ENCODE measurements at places on chromosomes 7 and 10.

- DNase-seq: no peak
Measured at GRCh38 chr10:117980216-117980615, 66.5 kb downstream of the RAB11FIP2 start.

- DNase-seq: no peak
Measured at GRCh38 chr7:127874951-127875608, 156.2 kb downstream of the LRRC4 start.

DNA sequence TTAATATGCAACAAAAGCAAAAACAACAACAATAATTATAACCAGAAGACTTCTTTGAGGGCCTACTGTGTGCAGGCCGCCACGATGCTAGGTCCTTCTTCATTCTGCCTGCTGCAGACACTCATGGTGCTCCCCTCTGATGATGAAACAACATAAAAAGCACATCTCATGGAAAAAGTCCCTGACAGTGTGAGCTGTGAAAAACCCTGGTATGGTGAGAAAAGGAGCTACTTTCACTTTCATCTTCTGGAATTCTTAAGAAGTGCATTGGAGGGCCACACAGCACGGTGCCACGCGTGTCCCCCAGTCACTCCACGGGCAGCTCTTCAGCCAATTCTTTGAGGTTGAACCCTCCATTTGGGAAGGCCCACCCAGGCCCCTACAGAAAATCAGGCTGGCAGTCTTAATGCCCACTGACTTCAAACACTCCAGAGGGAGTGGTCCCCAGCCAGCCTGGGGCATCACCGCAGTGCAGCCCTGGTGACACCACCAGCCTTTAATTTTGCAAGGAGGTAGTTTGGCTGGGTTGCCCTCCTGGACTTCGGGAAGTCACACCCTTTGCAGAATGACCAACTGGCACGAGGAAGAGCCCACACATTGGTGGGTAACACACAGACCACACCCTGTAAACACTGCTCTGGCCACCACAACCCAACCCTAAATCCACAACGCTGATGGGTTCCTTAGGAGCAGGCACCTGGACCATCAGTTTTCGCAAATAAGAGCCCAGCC, 7.7 kb downstream of the KCNMA1 start:
- DNase-seq: no peak

- no peak for DNase-seq
Measured at GRCh38 chr10:106661767-106662140, 502.8 kb downstream of the SORCS1 start.

- DNase-seq: no peak
Measured at GRCh38 chr7:14055813-14056212, 66.3 kb upstream of the ETV1 start.

GRCh38 chr7:88452646-88453045, 146.0 kb upstream of the STEAP4 start:
- DNase-seq: peak; percentile 6

DNA sequence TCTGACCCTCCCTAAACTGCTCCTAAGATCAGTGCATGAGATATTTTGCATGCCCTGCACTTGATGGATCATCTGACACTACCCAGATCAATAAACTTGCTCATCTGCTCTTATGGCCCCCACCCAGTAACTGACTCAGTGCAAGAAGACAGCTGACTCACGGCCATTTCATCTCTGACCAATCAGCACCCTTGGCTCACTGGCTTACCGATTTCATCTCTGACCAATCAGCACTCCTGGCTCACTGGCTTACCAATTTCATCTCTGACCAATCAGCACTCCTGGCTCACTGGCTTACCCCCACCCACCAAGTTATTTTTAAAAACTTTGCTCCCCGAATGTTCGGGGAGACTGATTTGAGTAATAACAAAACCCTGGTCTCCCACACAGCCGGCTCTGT, 37.2 kb upstream of the OPTN start:
- DNase-seq: no peak

DNA sequence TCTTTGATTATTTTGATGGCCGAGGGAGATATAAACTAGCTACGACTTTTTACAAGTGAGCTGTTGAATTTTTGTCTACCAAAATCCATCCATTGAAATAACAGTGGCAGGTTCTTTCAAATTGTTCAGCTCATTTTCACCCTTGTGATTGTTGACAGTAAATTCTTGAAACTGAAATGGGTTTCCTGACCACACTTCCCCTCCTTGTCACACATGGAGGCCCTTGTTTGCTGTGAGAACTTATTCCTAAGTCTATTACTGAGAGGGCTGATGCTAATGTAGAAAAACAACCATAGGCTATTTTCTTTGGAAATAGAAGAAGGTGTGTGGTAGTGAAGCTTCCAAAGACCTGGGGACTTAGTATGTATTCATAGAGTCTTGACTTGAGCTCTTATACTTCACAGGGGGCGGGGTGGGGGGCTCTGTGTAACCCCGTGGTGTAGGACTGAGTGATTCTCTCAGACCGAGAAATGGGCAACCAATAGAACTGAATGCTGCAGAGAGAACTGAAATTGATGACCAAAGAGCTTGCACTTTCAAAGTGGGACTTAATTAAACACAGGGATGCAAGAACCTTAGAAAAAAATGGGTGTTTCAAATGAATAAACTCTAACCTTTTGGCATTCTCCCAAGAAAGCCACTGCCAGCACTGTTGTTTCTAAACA, 718.9 kb downstream of the CCSER2 start:
- no peak for DNase-seq

DNA sequence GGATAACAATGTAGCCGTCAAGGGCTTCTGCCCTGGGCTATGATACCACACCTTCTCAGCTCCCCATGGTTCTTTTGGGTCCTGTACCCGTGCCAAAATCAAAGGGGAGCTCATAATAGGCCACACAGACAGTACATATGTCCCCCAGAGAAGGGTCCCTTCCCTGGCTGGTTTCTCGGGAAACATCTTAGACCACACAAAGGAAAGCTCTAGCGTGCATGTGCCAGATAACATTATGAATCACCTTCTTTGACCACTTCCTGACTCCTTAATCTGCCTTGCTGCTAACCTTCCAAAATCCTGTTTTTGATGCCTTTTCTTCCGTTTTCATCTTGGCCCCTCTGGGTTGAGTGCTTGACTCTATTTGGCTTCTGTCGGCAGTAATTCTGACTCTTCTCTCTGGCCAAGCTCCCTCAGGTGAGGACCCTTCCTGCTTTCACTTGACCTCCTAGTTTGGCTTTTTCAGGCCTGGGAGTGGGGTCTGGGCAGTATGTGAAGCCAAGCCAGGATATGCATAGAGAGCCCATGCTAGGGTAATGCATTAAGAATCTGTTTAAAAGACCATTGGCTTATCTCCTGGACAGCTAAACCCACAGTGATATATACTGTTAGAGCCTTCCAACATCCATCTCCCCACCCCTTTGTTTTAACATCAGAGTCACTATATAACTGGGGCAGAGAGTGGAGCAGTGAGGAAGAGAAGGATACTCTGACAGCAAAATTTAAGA, 84.8 kb downstream of the ANLN start:
- DNase-seq: no peak

- no peak for DNase-seq
Measured at GRCh38 chr10:30751678-30752331, 122.3 kb upstream of the LYZL2 start.

DNA sequence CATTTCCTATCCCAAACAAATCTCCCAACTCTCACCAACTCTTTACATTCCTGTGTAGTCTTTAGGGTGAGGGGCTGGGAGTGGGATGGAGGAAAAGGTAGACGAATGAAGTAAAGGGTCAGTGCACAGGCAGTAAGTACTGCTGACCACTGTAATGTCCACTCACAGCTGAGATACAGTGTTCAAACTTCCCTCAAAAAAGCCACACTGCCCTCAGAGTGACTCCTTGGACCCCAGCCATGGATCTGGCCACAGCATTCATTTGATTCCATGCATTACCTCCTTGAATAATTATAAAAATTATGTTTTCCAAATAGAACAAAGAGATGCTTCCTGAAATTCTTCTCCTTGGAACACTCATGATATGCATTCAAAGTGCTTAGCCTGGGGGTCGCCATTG, 19.8 kb upstream of the HIPK2 start:
- DNase-seq: no peak

DNA sequence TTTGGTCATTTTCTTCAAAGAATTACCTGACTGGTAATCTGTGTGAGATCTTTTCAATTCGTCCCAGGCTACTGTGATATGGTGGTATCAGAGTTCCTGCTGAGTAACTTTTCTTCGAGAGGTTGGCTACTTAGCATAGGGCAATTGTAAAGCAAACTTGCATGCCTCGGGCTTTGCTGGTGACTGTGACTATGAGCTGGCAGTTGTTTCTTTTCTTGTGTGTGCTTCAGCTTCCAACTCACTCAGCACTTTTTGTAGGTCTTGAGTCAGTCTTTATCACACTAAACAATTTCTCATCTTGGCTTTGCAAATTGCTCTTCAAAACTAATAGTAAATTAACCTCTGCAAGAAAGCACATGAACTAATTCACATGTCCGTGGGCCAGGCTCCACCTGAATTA, 44.3 kb downstream of the PRR15 start:
- no peak for DNase-seq

DNA sequence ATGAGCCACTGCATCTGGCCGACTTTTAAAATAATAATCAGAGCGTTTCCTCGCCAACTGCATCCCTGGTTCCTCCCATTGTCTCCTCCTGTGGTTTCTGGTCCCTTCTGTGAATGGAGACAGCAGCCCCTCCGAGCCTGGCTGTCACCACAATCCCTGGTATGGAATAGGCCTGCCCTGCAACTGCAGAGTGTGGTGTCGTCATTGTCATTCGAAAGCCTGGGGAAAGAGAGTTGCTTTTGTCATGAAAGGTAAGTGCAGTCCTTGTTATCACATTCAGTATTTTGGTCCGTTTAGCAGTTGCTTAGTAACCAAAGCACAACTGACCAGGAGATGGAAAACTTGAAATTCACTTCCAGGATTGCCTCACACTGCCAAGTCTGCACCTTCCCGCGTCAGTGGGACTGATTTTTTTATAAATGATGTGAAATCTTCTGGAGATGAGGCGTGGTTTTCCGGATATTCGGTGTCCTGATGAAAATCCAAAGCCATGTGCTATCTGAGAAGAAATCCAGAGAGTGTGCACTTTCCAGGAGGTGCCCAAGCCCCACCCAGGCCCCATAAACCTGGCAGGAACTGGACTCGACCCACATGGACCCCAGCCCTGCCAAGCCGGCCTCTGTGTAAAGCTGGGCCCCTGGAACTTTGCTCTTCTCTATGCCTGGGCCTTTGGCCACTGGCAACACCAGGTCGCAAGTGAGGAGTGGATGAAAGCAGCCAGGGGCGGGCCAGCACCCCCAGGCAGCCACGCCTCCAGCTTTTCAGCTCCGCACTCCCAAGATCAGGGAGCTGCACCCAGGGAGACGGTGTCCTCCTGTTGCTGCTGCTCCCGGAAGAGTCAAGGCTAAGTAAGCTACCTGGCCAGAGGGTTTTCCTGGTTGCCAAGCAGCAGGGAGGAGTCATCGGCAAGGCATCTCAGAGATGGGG, 133.7 kb upstream of the SH2B2 start:
- peak; percentile 52 for DNase-seq

DNA sequence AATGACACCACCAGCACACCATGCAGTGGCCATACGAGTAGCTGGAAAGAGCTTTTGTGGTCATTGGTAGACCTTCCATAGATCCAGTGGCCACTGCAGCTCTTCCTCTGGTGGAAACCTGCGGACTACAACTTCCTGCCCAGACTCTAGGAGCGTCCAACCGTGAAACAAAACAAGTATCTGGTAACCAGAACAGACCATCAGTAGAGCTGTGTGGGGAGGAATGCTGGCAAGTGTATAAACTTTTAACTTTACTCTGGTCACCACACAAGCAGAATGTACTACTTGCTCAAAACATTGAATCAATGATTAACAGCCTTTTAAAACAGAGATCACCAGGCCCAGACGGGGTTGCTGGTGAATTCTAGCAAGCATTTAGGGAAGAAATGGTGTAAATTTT, 154.7 kb upstream of the DGKB start:
- DNase-seq: no peak

- no peak for DNase-seq
Measured at GRCh38 chr10:101687071-101687658, 7.8 kb downstream of the FBXW4 start.

DNA sequence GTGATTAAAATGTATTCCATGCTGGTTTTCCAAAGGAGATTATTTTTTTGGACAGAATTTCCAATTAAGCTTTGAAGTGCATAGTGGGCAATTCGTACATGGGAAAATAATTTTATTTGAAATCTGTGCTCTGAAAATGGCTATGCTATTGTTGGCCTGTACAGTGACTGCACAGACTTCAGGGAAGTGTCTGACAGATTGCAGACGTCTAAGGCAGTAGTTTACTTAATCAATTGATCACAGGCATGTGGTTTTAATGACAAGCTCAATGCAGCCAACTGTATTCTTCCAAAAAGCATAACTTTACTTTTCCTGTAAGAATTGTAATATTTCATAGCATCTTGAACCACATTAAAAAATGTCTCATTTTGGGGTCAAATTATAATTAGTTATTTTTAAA, 102.0 kb downstream of the SEMA3C start:
- DNase-seq: no peak

DNA sequence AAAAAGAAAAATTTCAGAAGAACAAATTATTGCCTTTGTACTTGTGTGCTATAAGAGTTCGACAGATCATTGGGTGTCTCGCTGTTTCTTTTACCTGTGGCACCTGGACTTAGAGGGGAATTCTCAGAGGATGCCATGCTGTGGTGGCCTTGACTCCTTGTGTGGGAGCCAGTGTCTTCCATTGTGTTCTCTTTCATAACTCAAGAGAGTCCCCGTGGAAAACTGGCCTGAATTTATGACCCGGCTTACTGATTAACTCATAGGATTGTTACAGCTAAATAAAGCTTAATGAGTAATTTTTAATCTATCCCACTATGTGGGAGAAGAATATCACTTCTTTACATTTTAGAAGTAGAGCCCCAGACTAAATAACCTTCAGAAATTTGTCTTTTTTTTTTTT, 54.5 kb downstream of the UBE3C start:
- no peak for DNase-seq

DNA sequence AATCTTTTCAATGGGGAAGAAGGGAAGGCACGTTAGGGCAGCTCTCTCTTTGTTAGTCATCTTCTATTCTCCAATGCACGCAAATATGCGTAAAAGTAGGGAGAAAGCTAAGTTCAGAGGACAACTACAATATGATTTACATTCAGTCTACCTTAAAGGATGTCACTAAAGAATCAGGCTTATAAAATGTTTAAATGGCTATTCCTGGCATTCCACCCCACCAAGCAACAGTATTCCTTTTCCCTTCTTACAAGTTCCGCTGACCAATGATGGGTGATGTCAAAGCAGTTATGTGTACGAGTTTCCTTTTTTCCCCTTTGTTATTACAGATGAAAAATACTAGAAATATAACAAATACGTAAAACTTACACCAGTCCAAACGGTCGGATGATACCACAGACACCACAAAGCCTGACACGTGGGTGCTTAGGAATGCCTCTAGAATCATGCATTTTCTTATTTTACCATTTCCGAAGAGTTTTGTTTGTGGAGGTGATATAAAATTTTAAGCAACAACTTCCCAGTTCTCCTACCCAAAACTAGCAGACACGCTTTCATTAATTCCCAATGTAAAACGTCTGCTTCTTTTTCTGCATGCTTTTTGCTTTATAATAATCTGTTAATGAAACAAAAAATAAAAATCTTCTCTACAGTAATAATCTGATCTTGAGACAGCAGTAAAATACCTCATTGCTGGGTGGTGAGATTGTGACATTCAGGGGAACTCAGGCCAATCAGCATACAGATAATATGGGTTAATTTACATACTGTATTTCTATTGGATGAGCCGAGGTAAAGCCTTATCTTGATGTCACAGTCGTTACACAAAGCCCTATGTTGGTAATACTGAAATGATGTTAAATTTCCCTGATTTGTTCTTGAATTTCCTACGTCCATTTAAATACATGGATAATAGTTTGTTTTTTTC, 708 bp upstream of the GPR85 start:
- DNase-seq: no peak
